ENCODE measurements at places on chromosomes 11 and 22.

- no peak for DNase-seq
Observed at GRCh38 chr11:61820174-61820573, 3.4 kb upstream of the FADS1 start.

- no peak for DNase-seq
Observed at GRCh38 chr11:69392104-69392653, 89.3 kb upstream of the LINC01488 start.

- DNase-seq, result no peak
Observed at GRCh38 chr11:87369888-87370287, 332.2 kb downstream of the TMEM135 start.

DNA sequence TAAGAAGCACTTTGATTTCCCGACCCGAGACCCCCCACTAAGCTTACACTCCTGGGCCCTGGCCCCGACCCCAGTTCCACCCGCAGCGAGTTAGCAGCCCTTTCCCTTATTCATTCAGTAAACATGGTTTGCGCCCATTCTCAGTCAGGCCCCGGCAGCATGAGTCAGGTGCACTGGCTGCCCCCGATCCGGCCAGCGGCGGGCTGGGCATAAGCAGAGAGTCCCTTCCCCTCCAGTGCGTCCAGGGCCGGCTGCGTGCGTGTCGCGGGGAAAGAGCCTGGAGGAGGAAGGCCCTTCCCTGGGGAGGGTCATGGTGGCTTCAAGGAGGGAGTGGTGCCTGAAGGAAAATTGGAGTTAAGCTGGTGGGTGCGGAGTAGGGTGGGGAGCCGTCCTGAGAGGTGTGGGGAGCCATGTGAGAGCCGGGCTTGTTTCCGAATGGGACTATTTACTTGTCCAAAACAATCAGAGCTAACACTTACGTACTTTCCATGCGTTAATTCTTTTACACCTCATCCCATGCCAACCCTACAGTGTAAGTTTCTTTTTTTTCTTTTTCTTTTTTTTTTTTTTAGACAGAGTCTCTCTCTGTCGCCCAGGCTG lies 657 bp downstream of the IGHMBP2 start:
- DNase-seq, result no peak
